ENCODE measurements at places on chromosomes 3 and 15. TPM values are rescaled to one million over a fixed set of nuclear protein-coding genes. Genes with fewer than 3 reads are reported as not detected.

DNA sequence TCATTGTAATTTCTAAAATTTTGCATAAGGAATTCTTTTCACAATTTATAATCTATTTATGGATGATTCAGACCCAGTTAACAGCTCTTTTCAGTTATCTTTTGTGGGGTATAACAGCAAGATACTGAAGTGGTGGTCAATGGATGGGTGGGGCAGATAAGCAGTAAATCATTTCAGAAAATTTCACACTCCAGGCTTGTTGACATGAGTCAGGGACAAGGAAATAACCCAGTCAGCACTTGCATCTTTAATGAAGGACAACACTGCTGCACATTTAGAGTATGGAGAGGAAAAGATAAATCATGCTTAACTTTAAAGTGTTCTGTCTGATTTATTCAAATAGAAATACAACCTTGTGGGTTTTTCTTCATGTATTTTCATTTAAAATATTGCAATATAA lies 181.6 kb downstream of the ROBO1 start:
- H3K4me1 ChIP-seq = no peaks in the 10 kb centered on the region
- DNase-seq = no peak
- H3K27ac ChIP-seq = no peak overlapping the region
- H3K4me3 ChIP-seq = no peak overlapping the region

DNA sequence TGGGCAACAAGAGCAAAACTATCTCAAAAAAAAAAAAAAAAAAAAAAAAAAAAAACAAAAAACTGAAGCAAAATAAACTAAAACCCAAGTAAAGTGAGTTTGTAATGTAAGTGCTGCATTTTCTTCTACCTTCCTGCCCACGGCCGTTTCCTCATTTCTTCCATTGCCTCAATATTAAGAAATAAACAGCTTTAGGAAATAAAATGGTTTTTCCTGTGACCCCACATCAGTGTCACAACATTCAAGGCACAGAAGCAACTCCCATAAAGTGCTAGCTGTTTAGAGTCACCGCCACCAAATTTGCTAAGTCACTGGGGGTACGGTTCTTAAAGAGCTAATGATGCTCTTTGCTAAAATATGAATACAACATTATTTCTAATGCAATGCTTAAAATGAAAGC lies 3.3 kb downstream of the PKM start:
- H3K4me1 ChIP-seq = peaks cover 64% of the 10 kb centered on the region
- peak overlapping the region; percentile 96 for H3K4me3 ChIP-seq
- H3K36me3 ChIP-seq = peaks cover 7% of the 10 kb centered on the region
- H3K27ac ChIP-seq = no peak overlapping the region
- DNase-seq = no peak

DNA sequence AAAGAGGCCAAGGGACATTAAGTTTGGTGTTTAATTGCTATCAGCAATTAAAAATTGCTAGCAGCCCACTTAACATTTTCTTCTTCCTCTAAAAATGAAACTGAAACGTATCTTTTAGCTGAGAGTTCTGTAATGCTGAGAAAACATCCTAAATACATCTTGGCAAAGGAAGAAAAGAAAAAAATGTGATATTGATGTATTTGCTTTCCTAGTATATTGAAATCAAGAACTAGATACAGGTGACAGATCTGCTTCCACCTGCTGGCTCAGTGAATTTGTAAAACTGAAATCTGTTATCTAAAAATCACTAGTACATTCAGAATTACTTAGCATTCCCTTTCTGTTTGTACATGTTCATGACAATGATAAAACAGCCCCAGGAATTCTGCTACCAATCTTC lies 283.2 kb downstream of the ZBTB20 start:
- H3K27ac ChIP-seq = peak overlapping the region; percentile 25
- H3K4me3 ChIP-seq = no peak overlapping the region
- DNase-seq = no peak

- H3K4me3 ChIP-seq = no peak overlapping the region
- no peak for DNase-seq
- H3K36me3 ChIP-seq = no peaks in the 10 kb centered on the region
Measured at GRCh38 chr3:98952404-98952803, 50.9 kb upstream of the DCBLD2 start.

Gene SKIC8
- total RNA-seq = 58.4 TPM

Gene FNDC3B
- total RNA-seq = 229 TPM
